ENCODE measurements at places on chromosomes 7 and 10.

GRCh38 chr7:148398844-148399365, 191.7 kb upstream of the C7orf33 start:
- no peak for DNase-seq

- no peak for DNase-seq
Observed at GRCh38 chr10:132885451-132886210, 56.7 kb downstream of the CFAP46 start.

DNA sequence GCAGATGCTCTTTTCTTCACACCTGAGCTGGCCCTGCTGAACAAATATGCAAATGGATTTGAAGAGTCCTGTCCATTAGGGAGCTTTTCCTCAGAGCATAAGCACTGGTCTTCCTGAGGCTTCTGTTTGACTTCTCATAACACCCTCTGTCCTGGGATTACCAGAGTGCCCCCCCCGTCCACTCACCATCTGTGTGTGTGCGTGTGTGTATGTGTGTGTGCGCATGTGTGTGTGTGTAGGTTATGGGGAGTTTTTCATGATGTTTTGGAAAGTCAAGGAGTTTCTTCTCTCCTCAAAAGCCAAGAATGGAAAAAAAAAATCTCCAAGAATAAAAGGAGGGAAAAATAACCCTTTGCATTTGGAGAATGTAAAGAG, 57.7 kb upstream of the COMTD1 start:
- DNase-seq, result no peak

- DNase-seq, result no peak
Observed at GRCh38 chr10:109115179-109115578, 808.1 kb downstream of the XPNPEP1 start.

- no peak for DNase-seq
Observed at GRCh38 chr10:24357344-24358004, 148.5 kb downstream of the KIAA1217 start.

GRCh38 chr7:142488842-142489241, 231.0 kb upstream of the PRSS58 start:
- no peak for DNase-seq

- no peak for DNase-seq
Observed at GRCh38 chr7:157490465-157490912, 153.7 kb downstream of the DNAJB6 start.

DNA sequence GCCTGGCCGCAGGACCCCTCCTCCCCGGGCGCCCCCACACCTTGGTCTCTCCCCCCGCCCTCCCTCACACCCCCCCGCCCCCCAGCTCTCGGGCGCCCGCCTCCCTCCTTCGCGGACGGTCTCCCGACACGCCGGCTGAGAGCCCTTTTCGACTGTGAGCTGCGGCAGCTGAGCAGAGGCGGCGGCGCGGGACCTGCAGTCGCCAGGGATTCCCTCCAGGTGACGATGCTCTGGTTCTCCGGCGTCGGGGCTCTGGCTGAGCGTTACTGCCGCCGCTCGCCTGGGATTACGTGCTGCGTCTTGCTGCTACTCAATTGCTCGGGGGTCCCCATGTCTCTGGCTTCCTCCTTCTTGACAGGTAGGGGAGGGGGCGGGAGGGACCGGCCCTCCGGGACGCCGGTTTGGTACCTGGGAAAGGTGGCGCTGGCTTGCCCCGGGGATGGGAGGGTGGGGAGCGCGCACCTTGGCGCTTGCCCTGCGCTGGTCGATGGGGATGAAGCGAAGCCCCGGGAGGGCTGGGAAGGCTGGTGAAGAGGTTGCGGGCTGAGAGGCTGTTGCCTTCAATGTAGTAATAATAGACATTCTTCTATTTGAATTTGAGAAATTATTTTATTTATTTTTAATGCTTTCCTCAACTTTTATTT, at the start of gene BMPER:
Gene BMPER, plus strand, starts transcription at position 151 of the 644 bp plus-strand sequence. Its CDS starts 75 bp downstream, at position 226.
- DNase-seq, result peak; percentile 61

DNA sequence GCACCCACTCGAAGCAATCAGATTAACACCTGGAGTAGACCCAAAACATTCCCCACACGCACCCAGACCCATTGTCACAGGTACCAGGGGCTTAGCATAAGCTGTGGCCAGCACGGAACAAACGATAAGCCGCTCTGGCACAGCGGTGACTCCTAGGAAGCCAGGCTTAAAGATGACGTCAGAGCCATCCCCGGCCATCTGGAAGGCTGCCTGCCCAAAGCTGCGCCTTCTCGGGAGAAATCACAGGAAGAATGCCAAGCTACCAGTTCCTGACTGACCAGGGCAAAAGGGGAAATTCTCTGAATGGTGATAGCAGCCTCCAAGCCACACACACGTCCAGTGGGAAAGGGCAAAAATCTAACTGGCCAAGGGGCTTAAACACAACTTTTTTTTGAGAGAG, 13.0 kb upstream of the WIPI2 start:
- DNase-seq, result no peak

DNA sequence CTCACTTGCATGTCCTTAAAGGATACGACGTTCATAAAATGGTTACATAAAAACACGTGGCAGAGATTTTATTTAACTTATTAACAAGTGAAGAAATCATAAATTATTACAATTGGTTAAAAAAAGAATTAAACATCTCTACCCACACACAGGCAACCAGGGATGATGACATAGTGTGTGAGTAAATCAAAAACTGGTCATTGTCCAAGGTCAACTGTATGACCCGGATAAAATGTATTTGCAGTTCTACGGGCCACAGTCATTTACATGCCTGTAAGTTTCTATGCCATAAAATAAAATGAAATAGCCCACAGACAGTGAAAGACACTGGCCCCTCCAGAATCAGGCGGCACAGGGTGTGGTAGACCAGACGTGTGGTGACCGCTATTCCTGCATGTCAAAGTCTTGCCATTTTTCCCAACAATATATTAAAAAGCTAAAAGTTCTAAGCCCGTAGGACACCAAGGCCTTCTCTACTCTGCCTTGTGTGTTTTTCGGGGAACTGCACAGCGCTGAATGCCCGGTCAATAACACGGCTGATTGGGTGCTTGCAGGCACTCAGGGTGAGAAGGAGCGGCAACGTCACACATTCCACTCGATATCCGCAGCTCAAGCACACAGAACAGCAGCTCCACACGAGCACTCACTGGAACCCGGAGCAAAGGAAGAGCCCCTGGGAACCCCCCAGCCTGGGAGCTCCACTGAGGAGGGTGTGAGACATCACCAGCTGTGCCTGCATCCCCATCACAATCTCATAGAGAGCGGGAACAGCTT, 143.3 kb upstream of the PPP2R2D start:
- no peak for DNase-seq

- no peak for DNase-seq
Observed at GRCh38 chr10:9796564-9796963, 1221.1 kb upstream of the CELF2 start.

GRCh38 chr10:34711500-34711899, 103.6 kb downstream of the PARD3 start:
- no peak for DNase-seq

GRCh38 chr10:5234106-5234860, 37.6 kb downstream of the AKR1C4 start:
- no peak for DNase-seq

- no peak for DNase-seq
Observed at GRCh38 chr10:91023700-91024398, 103.0 kb upstream of the ANKRD1 start.

GRCh38 chr10:58715061-58715460, 202.4 kb downstream of the BICC1 start:
- no peak for DNase-seq

- no peak for DNase-seq
Observed at GRCh38 chr10:50645236-50645635, 21.5 kb upstream of the SGMS1 start.

GRCh38 chr10:126969310-126969709, 64.1 kb downstream of the DOCK1 start:
- no peak for DNase-seq

GRCh38 chr7:34718867-34719266, 60.8 kb downstream of the NPSR1 start:
- DNase-seq, result no peak

- no peak for DNase-seq
Observed at GRCh38 chr7:30900053-30900452, 11.6 kb upstream of the AQP1 start.

DNA sequence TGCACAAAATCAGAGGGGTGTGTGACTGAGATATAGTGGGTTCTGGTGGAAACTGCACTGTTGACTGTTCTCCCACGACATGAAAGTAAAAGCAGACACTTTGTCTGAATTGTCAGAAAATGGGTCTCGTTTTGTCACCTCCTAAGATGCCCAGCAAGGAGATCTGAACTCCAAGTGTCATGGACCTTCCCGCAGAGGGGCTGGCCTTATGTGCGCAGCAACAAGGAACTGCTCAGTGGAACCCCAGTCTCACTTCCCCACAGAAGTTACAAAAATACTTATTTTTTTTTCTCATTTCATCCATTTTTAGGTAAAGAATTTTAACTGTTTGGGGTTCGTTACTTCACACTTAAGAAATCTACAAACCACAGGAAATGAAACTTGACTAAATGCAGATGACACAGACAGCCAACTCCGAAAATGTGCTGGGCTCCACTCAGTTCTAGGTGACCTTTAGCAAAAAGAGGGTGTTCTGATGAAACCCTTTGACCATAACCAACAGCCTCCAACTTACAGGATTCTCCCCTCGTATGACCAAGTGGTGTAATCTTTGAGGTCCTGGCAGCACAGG, 115.0 kb downstream of the FAM107B start:
- DNase-seq, result no peak

- DNase-seq, result no peak
Observed at GRCh38 chr10:110151971-110152370, 55.4 kb upstream of the MXI1 start.

DNA sequence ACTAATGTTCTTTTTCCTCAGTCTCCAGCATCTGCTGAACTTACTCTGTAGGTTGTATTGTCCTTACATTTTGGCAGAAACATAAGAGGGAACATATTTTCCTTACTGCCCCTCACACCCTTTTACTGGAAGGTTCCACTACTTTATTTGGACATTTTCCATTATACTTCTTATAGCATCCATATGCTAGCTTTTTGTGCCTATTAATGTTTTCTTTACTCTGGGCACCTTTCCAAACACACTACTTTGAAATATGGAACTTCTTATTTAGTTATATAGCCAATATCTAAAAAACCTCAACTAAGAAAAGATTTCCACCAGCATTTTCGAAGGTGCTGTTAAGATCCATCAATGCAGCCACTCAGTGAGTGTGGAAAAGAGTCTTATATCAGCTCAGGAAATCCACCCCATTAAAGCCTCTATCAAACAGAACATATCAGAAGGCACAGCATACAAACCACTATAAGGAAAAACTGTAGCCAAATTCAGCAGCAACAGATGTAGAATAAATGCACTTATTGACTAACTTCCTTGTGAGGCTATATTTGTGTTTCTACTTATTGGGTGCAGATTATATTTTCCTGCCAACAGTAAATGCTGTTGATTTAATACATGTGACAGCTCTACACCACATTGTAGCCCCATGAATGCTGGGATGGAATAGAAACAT, 272.5 kb upstream of the SEMA3E start:
- DNase-seq, result no peak

- DNase-seq, result no peak
Observed at GRCh38 chr10:91296471-91296870, 76.0 kb downstream of the PCGF5 start.

- DNase-seq, result peak; percentile 31
Observed at GRCh38 chr7:73811760-73812168, 19.0 kb upstream of the CLDN4 start.

DNA sequence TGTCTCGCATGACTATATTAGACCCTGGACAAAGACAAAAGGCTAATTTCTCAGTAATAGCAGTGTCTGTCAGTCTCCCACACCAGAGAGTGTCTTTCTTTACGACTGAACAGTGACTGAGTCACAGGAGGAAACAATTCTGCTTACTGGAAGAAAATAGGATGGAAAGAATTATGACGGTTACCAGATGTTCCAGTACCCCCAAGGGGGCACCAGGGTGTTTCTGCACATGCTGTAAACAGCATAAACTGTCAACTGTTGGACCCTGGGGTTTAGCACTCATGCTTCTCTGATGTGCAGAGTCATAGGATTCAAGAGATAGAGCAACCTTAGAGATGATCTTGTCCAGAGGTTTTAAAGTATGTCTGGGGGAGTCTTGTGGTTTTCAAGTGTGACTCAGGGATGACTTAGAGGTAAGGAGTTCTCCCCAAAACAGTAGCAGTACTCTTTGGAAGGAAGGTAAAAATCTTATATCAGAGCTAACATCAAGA, 291.7 kb downstream of the THSD7A start:
- no peak for DNase-seq

DNA sequence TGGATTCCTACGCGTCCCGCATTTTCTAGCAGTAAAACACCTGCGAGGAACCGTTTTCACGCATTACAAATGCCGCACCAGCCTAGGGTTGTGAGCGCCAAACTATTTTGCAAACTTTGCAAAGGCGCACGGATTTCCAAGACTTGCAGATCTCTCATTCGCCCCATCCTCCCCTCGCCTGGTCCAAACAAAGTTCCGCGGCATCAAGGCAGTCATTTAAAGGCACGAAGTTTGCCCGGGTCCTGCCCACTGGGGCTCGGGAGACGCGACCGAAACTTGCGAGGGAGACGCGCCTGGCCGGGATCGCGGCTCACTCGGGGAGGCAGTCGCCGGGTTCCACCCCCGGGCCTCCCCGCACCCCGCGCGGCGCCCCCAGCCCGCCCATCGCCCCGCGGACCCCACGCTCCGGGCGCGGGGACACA, 613 bp downstream of the USP6NL start:
- no peak for DNase-seq

- no peak for DNase-seq
Observed at GRCh38 chr10:72812753-72813430, 80.6 kb upstream of the OIT3 start.

GRCh38 chr7:46741938-46742540, 821.0 kb upstream of the IGFBP3 start:
- no peak for DNase-seq

DNA sequence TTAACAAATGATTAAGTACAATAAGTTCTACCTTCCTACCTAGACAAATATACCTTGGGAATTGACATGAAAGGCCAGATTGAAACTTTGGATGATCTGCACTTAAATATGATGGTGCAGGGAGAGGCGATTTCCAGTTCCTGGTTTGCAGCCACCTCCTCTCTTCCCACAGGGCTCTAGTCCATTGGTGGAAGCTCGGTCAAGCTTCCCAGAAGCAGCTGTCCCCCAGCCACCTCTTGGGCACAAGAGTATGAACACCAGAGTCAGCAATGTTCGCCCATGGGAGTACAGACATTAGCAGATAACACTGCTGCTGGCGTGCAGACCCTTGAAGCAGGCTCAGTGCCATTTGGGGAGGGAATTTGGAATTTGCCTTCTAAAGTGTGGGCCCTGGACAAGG, 1.5 kb upstream of the CPVL start:
- no peak for DNase-seq

DNA sequence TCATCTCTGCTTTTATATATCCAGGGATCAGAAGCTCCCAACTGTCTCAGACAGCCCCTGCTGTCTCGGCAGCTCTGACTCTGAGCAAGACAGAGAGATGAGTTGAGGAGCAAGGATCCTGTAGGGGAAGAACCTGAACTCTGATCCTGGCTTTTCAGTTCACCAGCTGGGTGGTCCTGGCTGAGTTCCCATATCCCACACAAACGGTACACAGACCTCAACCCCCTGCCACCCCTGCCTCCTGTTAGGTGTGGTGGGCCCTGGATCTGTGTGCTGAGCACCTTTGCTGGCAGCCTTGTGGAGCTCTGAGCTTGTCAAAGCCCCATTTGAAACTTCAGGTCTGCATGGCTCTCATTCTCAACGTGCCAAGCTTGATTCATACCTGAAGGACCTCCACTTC, 54.3 kb upstream of the GPR26 start:
- DNase-seq, result no peak

GRCh38 chr7:36216063-36216684, 63.1 kb downstream of the EEPD1 start:
- no peak for DNase-seq

- no peak for DNase-seq
Observed at GRCh38 chr7:101468546-101469275, 106.0 kb downstream of the COL26A1 start.

GRCh38 chr7:155377838-155378579, 79.9 kb upstream of the EN2 start:
- no peak for DNase-seq

All from NCI-H1930 (cell line).